ENCODE measurements at places on chromosomes 5 and 9.

- DNase-seq = no peak
Measured at GRCh38 chr5:169710675-169711074, 73.6 kb downstream of the DOCK2 start.

DNA sequence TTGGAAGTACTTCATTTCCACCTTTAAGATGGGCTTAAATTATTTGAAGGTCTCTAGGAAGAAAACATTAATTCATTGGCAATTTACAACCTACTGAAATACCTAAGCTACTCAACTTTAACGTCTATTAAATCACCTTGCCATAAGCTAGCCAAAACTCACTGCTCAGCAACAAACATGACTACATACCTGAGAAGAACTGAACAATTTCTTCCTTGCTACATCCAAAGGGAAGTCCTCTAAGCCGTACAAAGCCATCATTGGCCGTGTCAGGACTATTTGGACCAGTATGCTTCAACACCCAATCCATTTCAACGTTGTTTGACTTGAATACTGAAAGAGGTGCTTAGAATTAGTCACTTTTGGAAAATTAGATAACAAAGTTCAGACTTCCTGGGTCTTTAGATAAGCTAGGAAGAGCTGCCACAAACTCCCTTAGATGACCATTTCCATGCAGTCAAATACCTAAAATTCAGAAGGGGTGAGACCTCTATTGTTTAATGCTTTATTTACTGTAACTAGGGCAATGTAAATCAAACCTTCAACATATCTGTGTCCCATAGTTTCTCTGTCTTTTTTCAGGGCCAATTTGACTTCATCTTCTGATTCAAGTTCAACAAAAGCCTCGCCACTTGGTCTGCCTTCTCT is 2.6 kb downstream of the HNRNPH1 start:
- no peak for DNase-seq

GRCh38 chr5:72540759-72541438 is 33.7 kb upstream of the ZNF366 start:
- no peak for DNase-seq

GRCh38 chr5:176568657-176569056 is 19.5 kb downstream of the CDHR2 start:
- DNase-seq = no peak

GRCh38 chr5:140497897-140498296 is 49.6 kb upstream of the EIF4EBP3 start:
- no peak for DNase-seq

- DNase-seq = no peak
Measured at GRCh38 chr9:82890865-82891264, 172.1 kb downstream of the RASEF start.

- DNase-seq = no peak
Measured at GRCh38 chr5:1555011-1555807, 31.4 kb upstream of the LPCAT1 start.

DNA sequence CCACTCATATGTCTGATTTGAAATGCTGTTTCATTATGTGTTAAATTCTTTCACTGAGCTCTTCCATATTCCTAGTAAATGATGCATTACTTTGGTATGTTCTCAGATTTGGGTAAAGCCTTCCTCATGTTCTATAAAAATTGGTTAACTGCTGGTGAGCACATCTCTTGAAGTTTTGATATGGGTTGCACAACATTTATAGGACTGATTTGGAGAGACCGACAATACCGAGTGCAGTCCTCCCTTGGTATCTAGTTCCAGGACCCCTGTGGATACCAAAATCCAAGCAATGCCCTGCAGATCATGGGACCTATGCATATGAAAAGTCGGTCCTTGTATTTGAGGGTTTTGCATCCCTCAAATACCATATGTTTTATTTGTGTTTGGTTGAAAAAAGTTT is 37.8 kb downstream of the WDR36 start:
- DNase-seq = no peak

GRCh38 chr9:95783426-95783975 is 92.0 kb upstream of the ERCC6L2 start:
- DNase-seq = no peak

GRCh38 chr5:94184870-94185269 is 433.5 kb downstream of the KIAA0825 start:
- DNase-seq = no peak

DNA sequence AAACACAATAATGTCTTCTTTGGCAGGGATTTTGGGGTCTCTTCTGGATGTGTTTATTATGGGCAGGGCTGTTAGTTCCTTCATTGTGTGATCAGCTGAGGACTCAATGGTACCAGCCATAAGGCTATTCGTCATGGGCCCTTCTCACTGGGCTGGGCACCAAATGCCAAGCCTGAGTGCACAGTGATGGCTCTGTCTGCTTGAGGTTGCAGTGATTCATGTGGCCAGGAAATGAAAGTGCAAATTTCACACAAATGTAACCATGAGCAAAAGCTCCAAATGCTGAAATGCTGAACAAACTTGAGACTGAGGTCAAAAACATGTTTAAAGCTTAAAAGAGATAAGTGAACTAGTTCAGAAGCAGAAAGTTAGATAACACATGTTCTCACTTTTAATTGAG is 191.0 kb downstream of the TARS1 start:
- DNase-seq = no peak

DNA sequence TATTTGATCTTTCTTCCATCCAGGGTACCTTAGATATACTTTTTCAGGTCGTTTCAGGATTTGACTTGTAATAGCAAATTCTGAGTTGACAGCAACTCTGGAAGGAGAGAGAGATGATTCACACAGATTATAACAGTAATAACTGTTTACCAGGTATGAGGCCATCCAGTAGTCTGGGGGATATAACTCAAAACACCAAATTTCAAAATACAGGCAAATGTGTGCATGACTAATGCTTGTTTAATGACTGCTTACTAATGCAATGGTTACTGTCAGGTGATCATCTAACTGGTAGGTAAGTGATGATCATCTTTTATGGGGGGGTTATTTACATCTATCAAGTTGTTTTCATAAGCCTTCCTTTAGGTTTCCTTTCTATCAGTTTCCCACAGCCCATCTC is 412.3 kb downstream of the MAT2B start:
- no peak for DNase-seq

- DNase-seq = no peak
Measured at GRCh38 chr9:20242510-20243189, 379.6 kb downstream of the MLLT3 start.

DNA sequence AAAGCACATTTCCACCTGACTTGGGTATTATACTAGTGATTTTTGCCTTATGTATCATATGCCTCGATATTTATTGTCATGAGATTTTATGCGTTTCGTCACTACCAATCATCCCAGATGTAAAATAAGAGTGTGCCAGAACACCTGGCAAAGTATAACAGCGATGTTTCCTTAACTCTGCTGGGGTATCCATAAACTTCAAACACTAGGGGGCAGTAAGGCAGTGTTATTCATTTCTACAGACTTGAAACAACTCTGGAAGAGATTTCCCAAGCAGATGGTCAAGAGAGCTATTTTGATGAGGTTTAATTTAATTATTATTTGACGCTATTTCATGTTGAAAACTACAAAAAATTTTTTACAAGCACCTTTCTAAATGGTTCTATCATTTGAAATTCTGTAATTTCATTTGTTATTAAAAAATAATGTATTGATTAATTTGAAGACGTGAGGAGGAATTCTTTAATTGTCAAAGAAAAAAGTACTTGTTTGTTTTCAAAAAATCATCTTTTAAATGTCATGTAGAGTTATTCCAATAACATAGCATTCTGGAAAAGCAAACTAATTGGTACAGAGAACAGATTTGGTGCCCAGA is 388.5 kb upstream of the CTNND2 start:
- no peak for DNase-seq

DNA sequence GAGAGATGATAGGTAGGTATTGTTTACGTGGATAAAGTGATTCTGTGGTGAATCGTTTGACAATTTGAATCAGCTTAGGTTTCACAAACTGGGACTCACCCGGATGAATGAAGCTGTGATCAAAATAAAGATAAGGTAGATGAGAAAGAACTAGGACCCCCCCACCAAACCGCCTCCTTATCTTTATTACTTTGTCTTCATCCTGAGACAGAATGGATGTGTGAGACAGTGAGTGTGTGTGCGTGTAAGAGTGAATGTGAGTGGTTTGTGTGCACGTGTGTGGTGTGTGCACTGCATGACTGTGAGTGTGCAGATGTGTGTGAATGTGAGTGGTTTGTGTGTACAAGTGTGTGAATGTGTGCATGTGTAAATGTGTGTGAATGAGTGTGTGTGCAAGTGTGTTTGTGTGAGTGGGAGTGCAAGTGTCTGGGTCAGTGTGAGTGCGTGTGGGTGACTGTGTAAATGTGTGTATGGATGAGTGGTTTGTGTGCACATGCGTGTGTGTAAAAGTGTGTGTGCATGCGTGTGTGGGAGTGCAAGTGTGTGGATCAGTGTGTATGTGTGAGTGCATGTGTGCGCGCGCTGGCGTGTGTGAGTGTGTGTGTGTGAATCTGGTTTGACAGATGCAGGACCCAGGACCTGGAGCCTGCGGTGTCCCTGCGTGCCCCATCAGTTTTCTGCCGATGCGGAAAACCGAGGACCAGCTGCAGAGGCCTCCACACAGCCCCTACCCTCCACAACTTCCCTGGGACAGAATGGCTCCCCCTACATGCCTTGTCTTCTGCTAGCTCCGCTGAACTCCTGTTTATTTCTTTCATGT is 11.4 kb upstream of the ENG start:
- DNase-seq = no peak

- no peak for DNase-seq
Measured at GRCh38 chr9:93297659-93298497, 113.9 kb downstream of the WNK2 start.

DNA sequence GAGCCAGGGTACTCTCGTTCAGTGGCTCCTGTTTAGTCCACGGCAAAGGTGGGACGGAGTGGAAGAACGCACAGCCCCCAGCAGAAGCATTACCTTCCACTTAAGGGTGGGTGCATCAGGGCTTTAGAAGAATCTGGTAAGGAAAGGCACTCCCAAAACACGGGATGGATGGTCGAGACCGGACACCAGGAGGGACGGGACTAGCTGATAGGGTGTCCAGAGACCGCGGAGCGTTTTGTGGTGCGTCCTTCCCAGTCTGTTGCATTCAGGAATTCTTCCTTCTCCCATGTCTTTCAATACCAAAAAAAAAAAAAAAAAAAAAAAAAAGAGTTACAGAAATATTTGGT is 545 bp upstream of the CTSV start:
- DNase-seq = no peak

DNA sequence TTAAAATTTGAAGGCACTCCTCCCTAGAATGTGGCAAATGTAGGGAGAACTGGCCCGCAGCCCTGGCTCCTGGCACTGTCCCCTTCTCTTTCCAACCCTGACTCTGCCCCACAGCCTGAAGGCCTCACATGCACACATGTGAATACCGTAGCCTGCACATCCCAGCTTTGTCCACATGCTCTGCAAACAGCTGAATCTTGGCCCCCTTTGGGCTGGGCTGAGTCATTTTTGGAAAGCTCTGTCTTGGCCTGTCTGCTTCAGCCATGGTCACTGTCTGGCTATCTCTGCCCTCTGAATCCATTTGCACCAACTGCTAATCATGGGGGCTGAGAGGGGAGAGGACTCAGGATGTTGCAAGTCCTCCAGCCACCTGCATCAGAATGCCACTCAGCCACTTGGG is 22.1 kb upstream of the GALNT10 start:
- no peak for DNase-seq

DNA sequence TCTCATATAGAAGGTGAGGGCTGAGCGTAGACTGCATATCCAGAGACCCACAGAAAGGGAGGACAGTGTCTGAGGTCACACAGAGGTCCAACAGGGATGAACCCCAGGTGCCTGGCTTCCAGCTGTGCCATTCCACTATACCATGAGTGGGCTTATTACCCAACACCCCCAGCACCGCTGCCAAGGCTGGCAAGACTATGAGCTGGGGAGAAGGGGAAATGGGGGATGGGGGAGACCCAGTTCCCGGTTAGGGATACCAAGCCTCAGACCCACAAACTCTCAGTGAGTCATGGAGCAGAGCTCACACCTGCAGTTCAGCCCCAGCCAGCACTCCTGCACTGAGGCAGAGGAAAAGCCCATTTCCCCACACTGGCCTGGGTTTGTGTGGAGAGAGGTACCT is 106.4 kb downstream of the PSD2 start:
- no peak for DNase-seq

DNA sequence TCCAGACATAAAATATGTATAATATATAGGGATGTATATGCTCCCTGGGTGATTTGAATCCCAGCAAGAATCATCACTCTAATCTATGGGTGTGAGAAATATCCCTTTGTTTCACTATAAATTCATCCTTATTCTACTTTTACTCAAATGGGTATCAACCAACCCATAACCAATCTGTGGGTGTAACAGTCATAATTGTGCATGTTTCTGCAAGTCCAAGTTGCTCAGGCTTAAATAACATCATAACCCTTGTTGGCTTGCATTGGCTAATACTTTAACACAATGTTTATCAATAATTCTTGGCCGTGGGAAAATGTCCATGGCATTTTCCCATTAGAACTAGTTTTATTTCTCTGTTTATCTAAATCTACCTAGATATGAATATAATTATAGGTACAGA is 530.5 kb upstream of the TLE4 start:
- no peak for DNase-seq

- no peak for DNase-seq
Measured at GRCh38 chr5:149941795-149942194, 2.8 kb downstream of the PDE6A start.

DNA sequence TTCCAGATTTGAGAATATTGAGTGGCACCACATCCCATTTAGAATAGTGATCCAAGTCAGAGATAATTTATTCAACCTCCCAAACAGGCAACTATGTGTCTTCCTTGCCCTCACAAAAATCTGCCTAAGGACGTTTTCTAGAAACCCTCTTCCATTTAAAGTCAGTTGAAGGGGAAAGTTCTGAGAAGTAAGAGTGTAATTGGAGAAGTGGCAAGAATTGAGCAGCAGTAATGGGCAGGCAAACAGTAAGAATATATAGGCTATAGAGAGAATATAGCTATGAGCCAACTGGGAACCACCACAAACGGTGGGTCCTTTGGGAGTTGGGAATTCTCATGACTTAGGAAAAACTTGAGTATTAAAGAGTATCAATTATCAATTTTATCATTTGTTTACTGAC is 31.1 kb upstream of the CETN3 start:
- no peak for DNase-seq

All from activated gamma-delta T cell (primary cell).